ENCODE measurements at places on chromosomes 16 and 17. TPM values are rescaled to one million over a fixed set of nuclear protein-coding genes. Genes with fewer than 3 reads are reported as not detected.
A peak's percentile ranks its signal among the peaks of the same experiment; 100 is the strongest.

DNA sequence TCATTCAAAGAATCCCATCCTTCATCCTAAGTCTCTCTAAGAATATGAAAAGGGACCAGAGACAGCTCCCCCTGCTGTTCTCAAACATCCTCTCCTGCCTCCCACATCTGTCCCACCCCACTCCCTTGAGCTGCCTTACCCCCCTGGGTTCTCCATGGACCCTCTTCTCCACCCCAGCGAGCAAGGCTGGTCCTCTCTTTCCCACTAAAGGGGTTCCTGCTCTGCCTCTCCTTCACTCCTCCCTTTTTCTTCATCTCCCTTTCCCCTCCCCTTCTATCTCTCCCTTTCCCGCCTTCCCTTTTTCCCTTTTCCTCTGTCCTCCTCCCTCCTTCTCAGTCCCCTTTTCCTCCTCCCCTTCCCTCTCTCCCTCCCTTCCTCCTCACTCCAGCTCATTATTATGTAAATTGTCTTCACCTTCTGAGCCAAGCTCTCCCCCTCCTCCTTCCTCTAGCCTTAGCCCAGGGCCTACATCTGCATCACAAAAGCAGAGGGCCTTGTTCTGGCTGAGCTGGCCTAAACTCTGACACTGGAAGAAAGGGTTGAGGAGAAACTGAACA lies 90.0 kb downstream of the GNAO1 start:
- H3K27ac ChIP-seq: peak overlapping the region; percentile 89
- no peaks in the 10 kb centered on the region for H3K36me3 ChIP-seq
- H3K4me3 ChIP-seq: no peak overlapping the region
- H3K27me3 ChIP-seq: no peaks in the 10 kb centered on the region
- DNase-seq: no peak
- H3K4me1 ChIP-seq: peaks cover 30% of the 10 kb centered on the region

- peaks cover 5% of the 10 kb centered on the region for H3K27me3 ChIP-seq
- no peak for DNase-seq
- H3K4me3 ChIP-seq: no peak overlapping the region
- no peaks in the 10 kb centered on the region for H3K36me3 ChIP-seq
- H3K4me1 ChIP-seq: no peaks in the 10 kb centered on the region
Observed at GRCh38 chr16:6021276-6021943, 923.8 kb upstream of the EEF2KMT start.

DNA sequence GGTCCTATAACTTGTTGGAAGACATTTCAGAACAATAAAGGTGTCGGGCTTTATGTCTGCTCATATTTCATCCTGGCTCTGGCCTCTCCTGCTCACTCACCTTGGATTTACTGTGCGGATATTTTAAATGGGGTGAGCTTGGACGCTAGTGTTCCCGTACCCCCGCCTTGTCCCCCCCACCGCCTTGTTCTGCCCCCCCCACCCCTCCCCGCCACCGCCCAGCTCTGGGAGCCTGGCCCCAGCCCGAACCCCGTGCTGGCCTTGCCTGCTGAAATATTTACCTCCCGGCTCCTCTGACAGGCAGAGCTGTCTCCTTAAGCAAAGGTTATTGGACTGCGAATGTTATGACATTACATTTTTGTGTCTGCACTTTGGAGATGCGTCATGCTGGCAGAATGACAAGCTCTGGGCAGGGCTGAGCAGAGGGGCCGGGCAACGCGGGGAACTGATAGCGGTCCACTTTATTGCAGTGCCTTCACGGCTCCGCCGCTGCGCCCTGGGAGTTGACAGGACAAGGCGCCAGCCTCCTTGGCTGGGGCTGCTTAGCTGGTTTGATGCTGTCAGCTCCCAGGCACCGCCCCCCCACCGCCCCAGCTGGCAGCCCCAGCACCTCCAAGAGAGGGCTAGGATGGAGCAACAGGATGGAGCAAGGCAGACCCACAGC lies 222.5 kb upstream of the GSE1 start:
- H3K4me3 ChIP-seq: no peak overlapping the region
- peak; percentile 0 for DNase-seq
- no peak overlapping the region for H3K27ac ChIP-seq
- no peaks in the 10 kb centered on the region for H3K36me3 ChIP-seq
- peaks cover 7% of the 10 kb centered on the region for H3K27me3 ChIP-seq

- no peaks in the 10 kb centered on the region for H3K27me3 ChIP-seq
- H3K36me3 ChIP-seq: no peaks in the 10 kb centered on the region
- DNase-seq: no peak
- peak overlapping the region; percentile 93 for H3K4me3 ChIP-seq
- H3K4me1 ChIP-seq: peaks cover 35% of the 10 kb centered on the region
- H3K27ac ChIP-seq: peak overlapping the region; percentile 86
Observed at GRCh38 chr17:44121997-44122815, 1.2 kb downstream of the HDAC5 start.

DNA sequence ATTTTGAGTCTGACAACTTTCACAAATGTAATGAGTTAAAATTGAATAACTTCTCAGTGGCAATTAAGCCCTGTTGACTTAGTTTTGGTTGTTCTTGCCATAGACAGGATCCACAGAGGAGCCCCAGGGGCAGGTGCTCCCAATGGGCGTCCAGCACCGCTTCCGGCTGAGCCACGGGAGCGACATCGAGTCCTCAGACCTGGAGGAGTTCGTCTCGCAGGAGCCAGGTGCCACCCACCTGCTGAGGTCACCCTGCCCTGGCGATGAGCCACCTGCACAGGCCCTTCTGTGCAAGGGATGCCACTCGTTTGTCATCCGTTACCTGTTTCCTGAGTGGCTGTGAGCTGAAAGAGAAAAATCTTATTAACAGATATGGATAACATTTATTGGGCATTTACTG lies 10.7 kb downstream of the CCDC40 start:
- no peak overlapping the region for H3K27ac ChIP-seq
- no peak overlapping the region for H3K4me3 ChIP-seq
- no peak for DNase-seq
- H3K36me3 ChIP-seq: peaks cover 2% of the 10 kb centered on the region
- H3K27me3 ChIP-seq: peaks cover 4% of the 10 kb centered on the region

- H3K36me3 ChIP-seq: no peaks in the 10 kb centered on the region
- no peak overlapping the region for H3K4me3 ChIP-seq
- no peaks in the 10 kb centered on the region for H3K4me1 ChIP-seq
- no peak overlapping the region for H3K27ac ChIP-seq
- DNase-seq: no peak
Observed at GRCh38 chr17:51687887-51688286, 427.5 kb downstream of the UTP18 start.

GRCh38 chr16:89598199-89598598 lies 15.2 kb upstream of the DPEP1 start:
- peaks cover 26% of the 10 kb centered on the region for H3K4me1 ChIP-seq
- H3K27ac ChIP-seq: no peak overlapping the region
- H3K4me3 ChIP-seq: no peak overlapping the region
- H3K36me3 ChIP-seq: no peaks in the 10 kb centered on the region
- no peak for DNase-seq
- no peaks in the 10 kb centered on the region for H3K27me3 ChIP-seq

DNA sequence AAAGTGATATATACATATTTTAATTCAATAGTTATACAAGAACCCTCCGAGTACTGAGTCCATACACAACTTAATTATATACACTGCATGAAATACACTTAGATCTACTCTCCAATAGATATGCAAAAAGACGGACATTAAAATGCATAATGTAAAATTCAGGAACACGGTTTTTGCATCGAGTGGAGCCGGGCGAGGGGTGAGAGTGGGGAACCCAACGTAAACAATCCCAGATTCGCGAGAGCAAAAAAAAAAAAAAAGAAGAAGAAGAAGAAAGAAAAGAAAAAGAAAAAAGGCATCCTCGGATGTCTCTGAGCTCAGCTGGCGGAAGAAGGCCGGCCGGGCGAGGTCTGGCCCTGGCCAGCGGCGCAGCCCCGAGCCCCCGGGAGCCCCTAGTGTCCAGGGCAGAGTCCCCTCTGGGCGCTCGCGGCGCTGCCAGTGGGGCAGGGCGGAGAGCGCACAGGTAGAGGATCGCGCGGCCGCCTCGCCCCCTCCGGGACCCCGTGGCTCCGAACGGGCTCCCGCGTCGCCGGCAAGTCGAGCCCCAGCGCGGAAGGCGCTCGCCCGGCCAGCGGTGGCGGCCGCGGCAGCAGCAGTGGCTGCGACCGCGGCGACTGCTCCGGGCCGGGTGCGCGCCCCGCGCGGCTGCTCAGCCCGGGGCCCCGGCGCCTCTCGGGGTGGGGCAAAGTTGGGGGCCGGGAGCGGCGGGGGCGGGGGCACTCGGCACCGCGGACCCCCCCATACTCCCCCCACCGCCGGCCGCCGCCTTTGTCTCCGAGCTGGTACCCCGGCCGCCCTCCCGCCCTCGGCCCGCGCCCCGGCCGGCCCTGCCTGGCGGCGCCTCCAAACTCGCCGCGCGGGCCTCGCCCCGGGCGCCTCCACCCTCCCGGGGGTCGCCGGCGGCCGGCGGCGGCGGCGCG lies 9.6 kb upstream of the ZFHX3 start:
- peaks cover 57% of the 10 kb centered on the region for H3K27me3 ChIP-seq
- no peak for DNase-seq
- H3K27ac ChIP-seq: no peak overlapping the region
- H3K4me1 ChIP-seq: peaks cover 28% of the 10 kb centered on the region
- peak overlapping the region; percentile 98 for H3K4me3 ChIP-seq

Gene HOXB3
- 1.7 TPM for total RNA-seq

Gene SLC38A10
- total RNA-seq: 59.4 TPM

Gene TP53TG3
- total RNA-seq: not detected

Gene TMEM106A
- total RNA-seq: 10.0 TPM

Gene CCDC40
- 4.5 TPM for total RNA-seq
